ENCODE measurements at places on chromosomes 1 and 21. TPM values are rescaled to one million over a fixed set of nuclear protein-coding genes. Genes with fewer than 3 reads are reported as not detected.

GRCh38 chr1:20823845-20824244 is 36.7 kb upstream of the HP1BP3 start:
- DNase-seq = no peak

Gene ATP8B2
- 150 TPM for total RNA-seq

Gene LCE1A
- not detected for total RNA-seq

- DNase-seq = no peak
Measured at GRCh38 chr21:37536616-37537278, 170.2 kb downstream of the DYRK1A start.

- DNase-seq = no peak
Measured at GRCh38 chr1:167409183-167409582, 109.1 kb downstream of the CD247 start.

- DNase-seq = no peak
Measured at GRCh38 chr1:245807306-245807705, 652.5 kb downstream of the KIF26B start.

- no peak for DNase-seq
Measured at GRCh38 chr1:220789532-220790147, 2.9 kb downstream of the MTARC1 start.

GRCh38 chr1:3610527-3611169 is 660 bp downstream of the MEGF6 start:
- peak; percentile 44 for DNase-seq

Gene CRYAA
- not detected for total RNA-seq
